ENCODE measurements at places on chromosomes 4 and X.
A peak's percentile ranks its signal among the peaks of the same experiment; 100 is the strongest.

GRCh38 chrX:104795804-104796203 lies 229.8 kb downstream of the IL1RAPL2 start:
- no peak for DNase-seq

GRCh38 chr4:163540448-163540847 lies 46.0 kb downstream of the TMA16 start:
- no peak for DNase-seq

DNA sequence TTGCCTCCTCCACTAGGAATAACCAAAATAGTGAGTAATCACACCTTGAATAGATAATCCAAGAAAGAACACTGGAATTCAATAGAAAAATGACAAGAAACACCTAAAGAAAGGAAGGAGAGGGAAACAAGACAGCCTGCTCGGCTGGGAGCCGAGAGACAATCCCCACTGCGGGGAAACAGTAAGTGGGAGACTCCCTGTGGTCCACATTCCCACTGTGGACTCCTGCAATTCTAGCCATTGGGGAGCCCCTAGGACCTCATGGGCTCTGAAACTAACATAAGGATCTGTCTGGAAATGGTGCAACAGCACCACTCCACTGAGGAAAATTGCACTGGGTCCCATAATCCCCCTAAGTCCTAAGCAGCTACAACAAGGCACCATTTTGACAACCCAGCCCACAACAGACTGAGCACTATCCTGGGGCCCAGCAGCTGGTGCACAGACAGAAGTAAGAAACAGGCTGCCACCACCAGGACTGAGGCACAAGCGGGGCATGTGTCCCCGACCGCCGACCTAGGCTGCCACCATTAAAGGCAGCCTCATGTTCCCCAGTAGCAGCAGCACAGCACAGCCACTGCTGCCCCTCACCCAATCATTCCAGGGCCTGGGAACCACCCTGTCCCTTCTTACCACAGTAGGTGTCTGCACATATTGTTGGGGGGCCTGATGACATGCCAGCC lies 14.2 kb downstream of the LRBA start:
- DNase-seq: no peak

GRCh38 chr4:107825072-107825824 lies 516 bp downstream of the SGMS2 start:
- DNase-seq: no peak

DNA sequence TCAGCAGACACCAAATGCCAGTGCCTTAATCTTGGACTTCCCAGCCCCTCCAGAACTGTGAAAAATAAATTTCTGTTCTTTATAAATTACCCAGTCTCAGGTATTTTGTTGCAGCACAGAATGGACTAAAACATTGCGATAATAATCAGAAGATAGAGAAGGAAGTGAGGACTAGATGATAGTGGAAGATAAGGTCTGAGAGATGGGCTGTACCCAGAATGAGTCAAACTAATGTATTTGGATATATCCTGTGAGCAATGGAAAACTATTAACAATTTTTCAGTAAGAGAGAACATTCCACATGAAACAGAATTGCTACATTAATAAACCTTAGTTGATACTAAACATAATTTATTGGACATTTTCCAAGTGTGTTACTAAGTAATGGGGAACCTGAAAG lies 93.3 kb downstream of the FANCB start:
- DNase-seq: no peak

GRCh38 chr4:163048447-163048846 lies 118.2 kb downstream of the NAF1 start:
- no peak for DNase-seq

- DNase-seq: no peak
These were observed 1119.6 kb downstream of the PCDH18 start for GRCh38 chr4:136412708-136413107.

GRCh38 chrX:100731441-100732281 lies at the start of gene SYTL4:
Gene SYTL4 (minus strand): TSS chrX:100732121. CDS start chrX:100702037, 30,084 bp downstream.
- no peak for DNase-seq

GRCh38 chrX:72306085-72306801 lies 529 bp upstream of the CITED1 start:
- no peak for DNase-seq

- DNase-seq: no peak
These were observed 568.1 kb upstream of the DIPK2B start for GRCh38 chrX:45768666-45769236.

DNA sequence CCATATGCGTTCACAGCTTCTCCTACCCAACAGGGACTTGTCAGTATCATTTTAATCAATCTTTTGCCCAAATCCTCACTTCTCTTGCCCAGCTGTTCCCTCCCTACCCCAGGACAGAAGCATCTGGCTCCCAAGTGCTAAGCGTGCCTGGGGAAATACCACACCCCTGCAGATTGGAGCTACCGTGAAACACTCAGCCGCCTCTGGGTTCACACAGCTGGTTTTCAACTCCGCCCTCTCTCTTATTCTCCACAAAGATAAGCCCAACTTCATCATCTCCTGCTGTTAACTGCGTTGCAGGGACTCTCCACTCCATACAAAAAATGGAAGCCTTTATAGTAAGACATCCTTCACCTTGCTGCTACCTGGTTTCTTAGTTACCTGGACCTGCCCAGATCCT lies 147.3 kb upstream of the FTHL17 start:
- DNase-seq: no peak

- DNase-seq: no peak
These were observed 707.8 kb upstream of the AMOT start for GRCh38 chrX:113548308-113549015.

- no peak for DNase-seq
These were observed 31.1 kb downstream of the ZCCHC4 start for GRCh38 chr4:25343671-25344070.

DNA sequence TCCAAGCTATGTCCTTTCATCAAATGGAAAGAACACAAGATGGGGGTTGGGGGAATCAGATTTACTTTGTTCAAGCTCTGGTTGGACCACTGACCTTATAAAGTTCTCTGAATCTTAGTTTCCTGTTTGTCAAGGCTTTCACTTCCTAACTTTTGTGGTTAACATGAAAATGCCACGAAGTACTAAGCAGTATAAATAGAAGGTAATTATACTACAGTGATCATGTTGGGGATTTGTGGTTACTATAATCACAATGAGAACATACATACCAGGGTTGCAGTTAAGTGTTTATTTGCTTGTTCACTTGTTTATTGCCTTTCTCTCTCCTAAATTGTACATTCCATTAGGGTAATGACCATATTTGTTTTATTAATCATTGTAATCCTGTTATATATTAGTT lies 53.2 kb downstream of the SPRY1 start:
- no peak for DNase-seq

DNA sequence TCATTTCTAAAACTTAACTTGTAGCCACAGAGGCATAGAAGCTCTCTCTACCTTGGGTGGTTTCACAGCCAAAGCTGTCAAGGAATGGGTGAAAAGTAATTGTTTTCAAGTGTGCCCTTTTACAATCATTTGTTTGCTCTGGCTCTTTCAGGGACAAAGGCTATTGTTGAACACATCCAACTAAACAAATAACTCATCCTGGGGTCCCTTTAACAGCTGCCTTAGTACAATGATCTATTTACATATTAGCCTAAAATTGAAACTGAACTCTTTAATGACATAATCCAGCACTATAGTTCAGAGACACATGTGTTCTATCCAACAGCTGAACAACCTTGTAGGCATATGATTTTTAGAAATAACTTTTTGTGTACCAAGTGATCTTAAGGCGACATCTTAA lies 3.7 kb downstream of the HHIP start:
- DNase-seq: no peak

DNA sequence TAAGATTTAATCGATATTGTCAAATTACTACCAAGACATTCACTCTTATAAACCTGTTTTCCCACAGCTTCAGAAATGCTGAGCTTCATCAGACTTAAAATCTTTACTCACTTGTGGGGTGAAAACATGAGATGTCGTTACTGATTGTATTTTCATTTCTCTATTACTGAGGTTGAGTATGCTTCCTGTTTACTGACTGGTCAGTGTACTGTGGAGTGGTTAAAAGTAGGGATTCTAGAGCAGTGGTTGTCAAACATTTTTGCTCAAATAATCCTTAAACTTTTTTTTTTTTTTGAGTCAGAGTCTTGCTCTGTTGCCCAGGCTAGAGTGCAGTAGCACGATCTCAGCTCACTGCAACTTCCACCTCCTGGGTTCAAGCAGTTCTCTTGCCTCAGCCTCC lies 50.3 kb downstream of the NSUN7 start:
- DNase-seq: no peak

GRCh38 chrX:14598330-14598729 lies 69.0 kb downstream of the GLRA2 start:
- no peak for DNase-seq

- DNase-seq: peak; percentile 18
These were observed 203.6 kb downstream of the SPRY1 start for GRCh38 chr4:123599920-123600810.
